ENCODE measurements at places on chromosomes 16 and 17.

GRCh38 chr16:72847187-72848027 lies 200.5 kb downstream of the ZFHX3 start:
- peak; percentile 41 for DNase-seq

- DNase-seq = no peak
Measured at GRCh38 chr17:2724784-2725164, 13.2 kb upstream of the CLUH start.

- no peak for DNase-seq
Measured at GRCh38 chr16:30554557-30555314, 3.4 kb downstream of the ZNF764 start.

- DNase-seq = no peak
Measured at GRCh38 chr17:57387575-57387974, 131.3 kb downstream of the MSI2 start.

GRCh38 chr17:4998732-4999429 lies 1.1 kb downstream of the KIF1C start:
- no peak for DNase-seq

- no peak for DNase-seq
Measured at GRCh38 chr17:46106966-46107644, 86.1 kb downstream of the KANSL1 start.

DNA sequence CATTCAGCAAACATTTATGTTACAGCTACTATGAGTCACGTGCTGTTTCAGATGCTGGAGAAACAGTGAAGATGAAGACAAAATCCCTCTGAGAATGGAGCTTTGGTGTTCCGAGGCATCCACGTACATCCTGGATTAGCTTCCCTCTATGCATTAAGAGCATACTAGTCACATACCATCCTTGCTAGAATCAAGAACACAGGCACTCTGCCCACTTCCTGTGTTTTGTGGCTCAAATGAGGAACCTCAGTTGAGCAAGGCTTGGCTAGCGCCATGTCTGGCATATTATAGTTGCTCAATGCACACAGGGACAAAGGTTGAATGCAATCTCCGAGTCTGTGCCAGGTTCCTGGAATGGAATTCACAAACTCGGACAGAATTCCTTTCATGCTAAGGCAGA lies 297.5 kb downstream of the XYLT1 start:
- DNase-seq = no peak

GRCh38 chr16:9138731-9139501 lies 47.5 kb downstream of the HAPSTR1 start:
- DNase-seq = peak; percentile 75

All from DND-41 (cell line).